ENCODE measurements at places on chromosomes 7 and 10. TPM values are rescaled to one million over a fixed set of nuclear protein-coding genes. Genes with fewer than 3 reads are reported as not detected.

The ZNF775 gene
- 4.6 TPM for polyA plus RNA-seq

The ZNF22 gene
- 10.2 TPM for polyA plus RNA-seq

The HNRNPF gene
- polyA plus RNA-seq = 195 TPM

The PPP1R3C gene
- polyA plus RNA-seq = 11.5 TPM

The SCRN1 gene
- polyA plus RNA-seq = 64.3 TPM

The MEOX2 gene
- polyA plus RNA-seq = not detected

The C10orf67 gene
- 1.1 TPM for polyA plus RNA-seq

The ICA1 gene
- 2.4 TPM for polyA plus RNA-seq

The SAP25 gene
- polyA plus RNA-seq = 1.0 TPM

The ASIC3 gene
- polyA plus RNA-seq = 4.5 TPM

The ORAI2 gene
- polyA plus RNA-seq = 85.8 TPM

The CALHM2 gene
- 0.10 TPM for polyA plus RNA-seq

The PIK3AP1 gene
- polyA plus RNA-seq = 0.07 TPM

The DPCD gene
- polyA plus RNA-seq = 106 TPM

The SLC26A3 gene
- polyA plus RNA-seq = not detected
